ENCODE measurements at places on chromosomes 1 and 21.

GRCh38 chr1:153928791-153929341 lies 6.1 kb upstream of the GATAD2B start:
- no peak for DNase-seq

DNA sequence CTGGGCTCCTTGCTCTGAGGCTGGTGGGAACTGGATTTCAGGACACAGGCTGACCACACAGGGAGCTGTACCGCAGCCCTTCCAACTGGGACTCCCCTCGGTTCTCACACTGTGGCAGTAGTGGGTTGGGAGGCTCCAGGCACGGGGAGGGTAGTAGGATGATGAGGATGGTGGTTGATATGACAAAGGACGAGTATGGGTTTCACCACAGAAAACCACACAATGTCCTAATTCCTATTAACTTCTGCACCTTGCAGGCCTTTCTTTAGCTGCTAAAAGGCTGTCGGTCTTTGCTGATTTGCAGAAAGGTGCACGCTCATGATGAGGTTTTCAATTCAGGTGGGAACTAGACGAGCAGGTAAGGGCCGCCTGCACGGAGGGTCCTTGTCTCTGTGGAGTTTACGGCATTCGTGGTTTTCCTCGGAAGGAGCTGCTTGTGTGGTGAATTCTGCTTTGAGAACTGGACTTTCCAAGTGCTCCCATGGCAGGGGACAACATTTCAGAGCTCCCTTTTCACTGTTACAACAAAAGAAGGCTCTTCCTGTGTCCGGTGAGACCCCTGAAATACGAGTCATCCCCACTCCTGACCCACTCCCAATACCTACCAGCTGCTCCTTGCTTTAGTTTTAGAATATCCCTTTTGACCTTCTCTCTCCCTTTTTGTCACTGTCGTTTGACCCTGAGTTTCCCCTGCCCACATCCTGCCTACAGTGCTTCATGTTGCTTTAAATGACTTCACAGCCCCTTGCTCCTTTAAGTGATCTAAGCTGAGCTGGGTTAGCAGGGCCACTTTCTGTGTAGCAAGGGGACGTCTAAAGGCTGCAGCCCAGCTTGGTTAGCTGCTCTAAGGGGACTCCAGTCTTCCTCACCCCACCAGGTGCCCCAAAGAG lies 125.1 kb downstream of the MRPS6 start:
- DNase-seq: no peak

- DNase-seq: no peak
These were observed 45.1 kb upstream of the MPC2 start for GRCh38 chr1:167981933-167982332.

DNA sequence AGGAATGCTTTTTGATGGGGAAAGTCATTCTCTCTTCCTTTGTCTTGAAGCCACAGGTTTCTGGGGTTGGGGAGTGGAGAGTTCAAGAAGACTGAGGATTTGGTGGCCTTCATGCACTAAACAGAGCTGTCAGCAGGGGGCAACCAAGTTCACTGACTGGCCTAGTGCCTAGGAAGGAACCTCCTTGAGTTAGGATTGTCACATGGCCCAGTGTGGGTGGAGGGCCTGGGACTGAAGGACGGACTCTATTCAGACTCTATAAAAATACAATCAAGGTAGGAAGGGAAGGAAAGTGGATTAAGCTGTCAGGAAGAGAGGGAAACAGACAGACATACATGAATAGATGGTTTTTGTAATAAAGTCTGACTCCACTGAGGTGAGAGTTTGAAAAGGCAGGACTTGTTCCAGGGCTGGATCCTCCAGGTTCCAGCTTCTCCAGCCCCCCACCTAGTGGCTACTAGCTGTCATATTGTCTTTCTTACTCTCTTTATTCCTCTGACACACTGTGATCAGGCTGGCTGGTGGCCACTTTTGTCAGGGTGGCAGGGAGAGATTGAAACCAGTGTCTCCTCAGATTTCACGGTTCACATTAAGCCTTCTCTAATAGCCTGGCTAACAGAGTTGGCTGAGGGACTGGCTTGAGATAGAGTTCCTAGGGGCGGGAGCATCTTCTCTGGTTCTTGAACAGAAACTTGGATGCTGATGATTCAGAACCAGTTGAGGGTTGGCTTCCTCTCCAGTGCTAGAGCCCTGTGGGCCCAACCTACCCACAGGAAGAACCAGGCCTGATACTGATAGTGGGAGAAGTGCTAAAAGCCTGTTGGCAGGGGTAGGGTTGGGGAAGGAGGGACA lies 4.1 kb upstream of the SH3BGRL3 start:
- DNase-seq: peak; percentile 74

GRCh38 chr1:175072099-175072951 lies 4.7 kb downstream of the TNN start:
- peak; percentile 25 for DNase-seq

DNA sequence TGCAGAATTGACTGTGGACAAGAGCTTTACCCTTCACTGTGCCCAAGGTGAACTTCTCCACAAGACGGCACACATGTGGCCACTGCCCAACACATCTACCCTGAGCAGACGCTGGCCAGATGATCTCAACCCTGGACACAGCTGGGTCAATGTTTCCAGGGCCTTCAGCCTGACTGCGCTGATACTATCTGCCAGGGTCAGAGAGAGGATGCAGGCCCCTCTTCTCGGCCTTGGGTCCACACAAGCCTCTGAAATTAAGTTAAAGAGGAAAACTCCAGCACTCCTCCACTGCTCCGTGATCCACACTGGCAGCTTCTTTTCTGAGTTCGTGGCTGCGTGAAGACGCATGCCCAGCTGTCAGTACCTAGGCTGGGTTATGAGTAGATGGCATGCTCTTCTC lies 58.1 kb downstream of the GLIS1 start:
- no peak for DNase-seq

GRCh38 chr1:2212274-2212531 lies 15.9 kb upstream of the SKI start:
- no peak for DNase-seq

GRCh38 chr1:8728464-8728863 lies 89.0 kb downstream of the RERE start:
- no peak for DNase-seq

GRCh38 chr1:214615871-214616270 lies 12.9 kb downstream of the CENPF start:
- DNase-seq: no peak

- no peak for DNase-seq
These were observed 63.0 kb upstream of the BACH1 start for GRCh38 chr21:29235714-29236197.

DNA sequence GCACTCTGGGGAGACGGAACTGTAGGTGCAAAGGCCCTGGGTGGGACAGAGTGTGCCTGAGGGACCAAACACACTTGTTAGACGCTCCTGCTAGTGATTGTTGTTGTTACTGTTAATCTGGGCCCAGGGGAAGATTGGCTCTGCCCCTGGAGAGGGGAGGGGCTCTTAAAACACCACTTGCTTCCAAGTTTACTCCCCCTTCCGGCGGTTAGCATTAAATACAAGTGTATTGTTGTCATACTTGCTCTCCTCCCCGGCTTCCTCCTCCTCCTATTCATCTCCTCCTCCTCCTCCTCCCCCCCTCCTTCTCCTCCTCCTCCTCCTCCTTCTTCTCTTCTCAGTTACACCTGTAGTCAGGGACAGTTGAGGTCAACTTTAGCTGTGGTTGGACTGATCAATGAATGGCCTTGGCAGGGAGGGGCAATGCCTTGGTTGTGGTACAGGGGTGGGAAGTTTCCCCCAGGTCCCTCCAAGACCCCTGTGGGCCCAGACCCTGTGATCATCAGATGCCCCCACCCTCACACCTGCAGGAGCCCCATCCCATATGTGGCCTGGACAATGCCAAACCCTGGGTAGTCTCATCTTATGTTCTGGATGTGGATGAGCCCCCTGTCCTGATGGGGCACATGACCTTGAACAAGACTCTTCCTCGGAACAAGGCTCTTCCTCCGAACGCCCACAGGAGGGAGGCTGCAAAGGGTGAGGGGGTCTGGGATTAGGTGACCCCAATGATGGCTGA lies 217.3 kb downstream of the PTPRU start:
- no peak for DNase-seq
